ENCODE measurements at places on chromosomes 16 and 17.

DNA sequence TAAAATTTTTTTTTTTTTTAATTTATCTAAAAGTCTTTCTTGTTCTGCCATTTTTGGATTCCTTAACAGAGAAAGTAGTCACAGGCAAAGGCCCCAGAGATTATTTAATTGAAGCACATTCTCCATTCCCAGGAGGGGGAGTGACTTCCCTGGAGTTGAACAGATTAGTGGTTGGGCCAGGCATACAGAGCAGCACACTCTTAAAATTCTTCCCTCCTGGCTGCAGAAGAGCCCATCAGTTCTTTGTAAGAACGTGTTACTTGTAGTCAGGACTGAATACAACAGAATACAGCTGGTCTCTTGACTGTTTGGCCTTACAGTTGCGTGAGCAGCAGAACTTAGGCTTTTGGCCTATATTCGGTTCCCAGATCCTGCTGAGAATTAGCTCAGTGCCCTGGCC is 1.8 kb downstream of the ALKBH5 start:
- DNase-seq, result no peak

DNA sequence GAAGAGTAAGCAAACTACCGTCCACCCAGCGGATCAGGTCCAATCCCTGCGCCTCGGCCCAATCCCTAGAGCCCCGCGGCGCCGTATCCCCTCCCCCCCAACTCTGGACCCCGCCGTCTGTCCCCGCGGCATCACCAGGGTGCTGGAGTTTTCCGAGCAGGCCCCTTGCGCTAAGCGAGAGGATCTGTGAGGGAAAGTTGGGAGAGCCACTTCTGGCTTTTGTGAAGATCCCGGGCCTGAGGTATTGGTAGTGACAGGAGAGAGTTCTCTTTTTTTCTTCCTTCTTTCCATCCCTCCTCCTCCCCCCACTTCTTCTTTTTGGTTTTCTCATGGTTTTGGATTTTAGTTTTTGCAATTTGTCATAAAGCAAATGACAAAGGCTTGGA is 3.5 kb upstream of the DLX4 start:
- DNase-seq, result no peak

DNA sequence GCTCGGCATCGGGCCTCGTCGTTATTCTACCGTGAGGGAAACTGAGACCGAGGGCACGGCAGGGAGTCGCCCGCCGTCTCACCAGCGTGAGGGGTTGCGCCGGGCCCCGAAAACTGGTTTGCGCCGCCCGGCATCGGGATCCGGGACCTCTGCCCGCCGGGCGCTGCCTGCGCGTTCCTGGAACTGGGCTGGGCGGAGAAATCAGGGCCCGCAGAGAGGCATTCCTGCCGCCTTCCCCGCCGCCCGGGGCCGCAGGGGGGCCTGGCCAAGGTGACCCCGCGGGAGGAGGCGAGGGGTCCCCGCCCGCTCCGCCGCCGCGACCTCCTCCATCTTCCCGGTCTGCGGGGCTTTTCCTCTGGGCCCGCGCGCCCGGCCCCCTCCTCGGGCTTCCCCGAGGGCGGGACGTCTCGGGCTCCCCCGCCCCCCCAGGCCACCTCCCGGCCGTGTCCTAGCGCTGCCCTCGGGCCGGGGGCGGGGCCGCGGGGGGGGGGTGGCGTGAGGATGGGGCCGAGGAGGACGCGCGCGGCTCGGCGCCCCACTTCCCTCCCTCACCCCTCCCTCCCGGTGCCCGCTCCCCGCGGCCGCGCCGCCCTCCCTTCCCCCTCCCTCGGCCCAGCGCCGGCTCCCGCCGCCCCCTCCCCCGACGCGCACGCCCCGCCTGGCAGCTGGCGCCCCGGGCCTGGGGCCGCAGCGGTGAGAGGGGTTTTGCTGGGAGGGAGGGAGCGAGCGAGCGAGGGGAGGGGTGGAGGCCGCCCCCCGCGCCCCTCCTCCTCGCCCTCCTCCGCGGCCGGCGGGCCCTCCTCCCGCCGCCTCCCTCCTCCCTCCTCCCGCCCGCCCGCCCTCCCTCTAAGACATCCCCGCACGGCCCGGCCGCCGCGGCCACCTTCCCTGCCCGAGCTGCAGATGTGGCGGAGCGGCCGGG is at the start of gene GLIS2:
Gene GLIS2, plus strand, starts transcription at position 882 of the 922 bp plus-strand sequence. CDS start 16,214 bp downstream, outside the sequence.
- peak; percentile 84 for DNase-seq

GRCh38 chr17:19569785-19570543 is 36.3 kb downstream of the SLC47A1 start:
- DNase-seq, result no peak

GRCh38 chr17:63974594-63975192 is 2.0 kb upstream of the SCN4A start:
- no peak for DNase-seq

DNA sequence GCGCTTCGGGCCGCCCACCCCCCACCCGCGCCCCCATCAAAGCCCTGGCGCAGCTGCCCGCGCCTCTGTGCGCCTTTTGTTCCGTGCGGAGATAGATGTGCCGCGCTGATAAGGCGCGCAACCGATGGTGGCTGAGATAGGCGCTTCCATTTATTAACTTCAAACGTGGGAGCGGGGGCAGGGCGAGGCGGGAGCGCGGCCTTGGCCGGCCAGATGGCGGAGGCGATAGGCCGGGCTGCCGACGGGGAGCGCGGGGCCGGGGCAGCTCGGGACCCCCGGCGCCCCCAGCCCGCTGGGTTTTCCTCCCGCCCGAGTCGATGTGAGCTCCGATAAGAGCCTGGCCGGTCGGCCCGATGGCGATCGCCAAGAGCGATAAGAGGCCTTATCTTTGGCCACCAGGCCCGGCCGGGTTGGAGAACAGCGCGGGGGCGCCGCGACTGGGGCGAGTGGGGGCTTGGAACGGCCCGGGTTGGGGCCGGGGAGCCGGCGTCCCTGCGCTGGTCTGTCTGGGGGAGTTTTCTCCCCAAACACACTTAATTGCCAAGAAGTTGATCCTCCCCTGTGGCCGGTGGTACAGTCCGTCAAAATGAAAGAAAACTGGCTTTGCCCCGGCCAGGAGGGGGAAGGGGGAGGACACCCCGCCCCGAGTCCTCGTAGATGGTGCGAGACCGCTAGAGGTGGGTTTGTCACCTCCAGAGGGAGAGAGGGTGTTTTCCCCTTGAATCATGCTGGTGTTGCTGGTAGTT is 2.7 kb downstream of the ZFPM1 start:
- DNase-seq, result peak; percentile 16

Data from NCI-H526 (cell line).